ENCODE measurements at places on chromosomes 7 and 10.
A peak's percentile ranks its signal among the peaks of the same experiment; 100 is the strongest.

- DNase-seq = no peak
These were observed 966.0 kb downstream of the LRMDA start for GRCh38 chr10:76397181-76398042.

DNA sequence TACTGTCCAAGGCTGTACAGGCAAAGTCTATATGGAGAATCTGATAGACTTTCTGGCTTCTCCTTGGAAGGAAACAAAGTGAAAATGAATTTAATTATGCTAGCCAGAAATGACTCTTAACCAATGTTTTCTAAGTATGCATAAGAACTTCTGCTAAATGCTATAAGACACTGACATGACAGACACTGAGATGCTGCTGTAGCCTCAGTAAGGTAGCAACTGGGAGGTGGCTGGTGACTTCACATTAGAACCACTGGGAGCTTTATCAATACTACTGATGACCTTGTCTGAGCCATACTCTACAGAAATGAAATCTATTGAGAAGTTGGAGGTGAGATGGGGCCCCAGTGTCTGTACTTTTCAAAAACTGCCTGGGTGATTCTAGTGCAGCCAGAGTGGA is 188.6 kb downstream of the ZNF365 start:
- no peak for DNase-seq

DNA sequence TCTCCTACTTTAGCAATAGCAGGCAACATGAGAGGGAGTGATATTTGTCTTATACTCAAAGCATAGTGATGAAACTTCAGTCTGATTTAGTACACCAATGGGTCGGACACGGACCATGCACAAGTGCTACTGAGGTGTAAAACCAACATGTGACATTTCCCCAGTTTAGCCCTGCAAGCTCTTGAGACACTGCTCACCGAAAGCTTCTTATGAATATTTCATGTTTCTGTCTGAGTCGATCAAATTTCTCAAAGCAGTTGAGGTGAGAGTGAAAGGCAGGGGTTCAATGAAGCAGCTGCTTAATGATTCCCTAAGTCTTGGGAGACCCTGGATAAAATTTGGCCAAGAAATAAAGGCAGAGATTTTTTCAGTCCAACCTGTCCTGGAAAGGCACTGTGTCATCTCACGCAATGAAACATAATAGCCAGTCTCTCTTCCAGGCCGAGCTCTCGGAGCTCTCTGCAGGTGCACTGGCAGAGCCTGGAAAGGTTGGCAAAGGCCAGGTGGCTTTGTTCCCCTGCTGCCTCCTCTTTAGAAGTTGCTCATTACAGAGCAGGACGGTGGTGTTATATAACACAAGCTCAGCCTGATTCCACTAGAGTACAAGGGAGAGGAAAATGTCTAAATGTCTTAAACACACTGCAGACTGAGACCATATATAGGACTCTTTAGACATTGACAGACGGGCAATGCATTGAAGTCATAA is 33.9 kb upstream of the XPNPEP1 start:
- DNase-seq = no peak

GRCh38 chr10:79298403-79299244 is 48.6 kb upstream of the PPIF start:
- no peak for DNase-seq

- DNase-seq = no peak
These were observed 323.3 kb downstream of the PHTF2 start for GRCh38 chr7:78121888-78122287.

GRCh38 chr7:155803418-155804376 is 8.6 kb downstream of the SHH start:
- DNase-seq = no peak

DNA sequence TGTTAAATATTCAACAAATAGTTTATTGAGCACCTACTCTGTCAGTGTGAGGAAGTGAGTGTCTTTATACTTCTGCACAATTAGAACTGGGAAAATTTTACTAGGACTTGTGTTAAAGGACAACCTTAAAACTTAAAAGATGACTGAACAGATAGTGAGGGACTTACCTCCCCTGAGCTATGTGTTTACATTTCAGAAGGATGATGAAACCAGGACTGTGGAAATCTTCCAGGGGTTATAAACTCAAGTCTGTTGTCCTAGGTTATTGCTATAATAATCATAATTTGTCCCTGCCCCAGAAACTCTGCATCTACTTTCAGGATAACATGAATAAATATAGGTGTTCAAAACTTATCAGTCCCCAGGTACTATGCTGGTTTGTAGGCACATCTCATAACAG is 261.0 kb upstream of the MKLN1 start:
- no peak for DNase-seq

DNA sequence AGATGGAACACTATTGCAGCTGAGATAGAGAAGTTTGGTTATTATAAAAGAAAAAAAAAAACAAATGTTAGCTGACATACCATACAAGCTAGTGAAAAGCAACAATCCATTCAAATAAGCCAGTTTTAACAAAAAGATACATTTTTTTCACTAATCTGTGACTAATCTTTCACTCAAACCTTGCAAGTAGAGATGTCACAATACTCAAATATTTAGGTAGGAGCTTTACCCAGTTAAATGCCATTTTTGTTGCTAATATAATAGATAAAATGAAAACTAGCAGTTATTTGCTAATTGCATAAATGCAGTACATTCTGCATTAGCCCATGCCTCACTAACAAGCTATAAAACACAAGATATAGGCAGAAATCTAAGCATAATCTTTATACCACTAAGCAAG is 123.6 kb downstream of the BTAF1 start:
- no peak for DNase-seq

GRCh38 chr7:40726559-40726958 is 591.8 kb downstream of the SUGCT start:
- DNase-seq = no peak

GRCh38 chr7:81641873-81642272 is 128.0 kb downstream of the HGF start:
- DNase-seq = no peak

DNA sequence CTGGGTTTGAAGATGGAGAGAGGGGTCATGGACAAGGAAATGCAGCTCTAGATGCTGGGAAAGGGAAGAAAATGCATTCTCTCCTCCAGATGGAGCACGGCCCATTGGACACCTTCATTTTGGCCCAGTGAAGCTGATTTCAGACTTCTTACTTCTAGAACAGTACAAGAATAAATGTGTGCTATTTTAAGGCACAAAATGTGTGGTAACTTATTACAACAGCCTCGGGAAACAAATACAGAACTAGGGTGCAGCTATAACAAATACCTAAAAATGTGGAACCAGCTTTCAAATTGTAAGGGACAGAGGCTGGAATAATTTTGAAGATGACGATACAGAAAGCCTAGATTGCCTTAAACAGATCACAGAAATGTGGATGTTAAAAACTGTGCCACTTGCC is 54.1 kb downstream of the CYTH3 start:
- no peak for DNase-seq

- DNase-seq = no peak
These were observed 65.9 kb downstream of the ZNF467 start for GRCh38 chr7:149707448-149707886.

DNA sequence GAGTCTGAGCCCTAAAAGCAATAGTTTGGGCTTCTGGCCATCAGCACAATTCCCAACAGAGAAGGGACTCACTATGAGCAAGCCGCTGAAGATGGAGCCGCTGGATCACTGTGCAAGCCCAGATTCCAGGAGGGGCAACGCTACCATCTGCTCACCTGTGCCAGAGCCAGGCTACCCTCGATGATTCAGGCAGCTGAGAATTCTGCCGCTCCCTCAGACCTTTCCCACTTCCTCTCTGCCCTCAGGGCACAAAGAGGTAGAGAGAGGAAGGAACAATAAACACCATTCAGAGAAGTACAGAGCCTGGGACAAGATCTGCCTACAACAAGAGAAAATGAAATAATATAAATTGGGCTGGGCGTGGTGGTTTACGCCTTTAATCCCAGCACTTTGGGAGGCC is 98.1 kb downstream of the MYOF start:
- no peak for DNase-seq

GRCh38 chr10:98957801-98958200 is 277.9 kb downstream of the HPSE2 start:
- DNase-seq = no peak

- no peak for DNase-seq
These were observed 187.6 kb upstream of the ITGB1 start for GRCh38 chr10:33145451-33146188.

- DNase-seq = no peak
These were observed 27.7 kb upstream of the BET1 start for GRCh38 chr7:94031865-94032264.

- DNase-seq = no peak
These were observed 58.5 kb downstream of the NKX6-2 start for GRCh38 chr10:132727411-132727810.

GRCh38 chr7:37833107-37833817 is 15.1 kb upstream of the NME8 start:
- DNase-seq = no peak

DNA sequence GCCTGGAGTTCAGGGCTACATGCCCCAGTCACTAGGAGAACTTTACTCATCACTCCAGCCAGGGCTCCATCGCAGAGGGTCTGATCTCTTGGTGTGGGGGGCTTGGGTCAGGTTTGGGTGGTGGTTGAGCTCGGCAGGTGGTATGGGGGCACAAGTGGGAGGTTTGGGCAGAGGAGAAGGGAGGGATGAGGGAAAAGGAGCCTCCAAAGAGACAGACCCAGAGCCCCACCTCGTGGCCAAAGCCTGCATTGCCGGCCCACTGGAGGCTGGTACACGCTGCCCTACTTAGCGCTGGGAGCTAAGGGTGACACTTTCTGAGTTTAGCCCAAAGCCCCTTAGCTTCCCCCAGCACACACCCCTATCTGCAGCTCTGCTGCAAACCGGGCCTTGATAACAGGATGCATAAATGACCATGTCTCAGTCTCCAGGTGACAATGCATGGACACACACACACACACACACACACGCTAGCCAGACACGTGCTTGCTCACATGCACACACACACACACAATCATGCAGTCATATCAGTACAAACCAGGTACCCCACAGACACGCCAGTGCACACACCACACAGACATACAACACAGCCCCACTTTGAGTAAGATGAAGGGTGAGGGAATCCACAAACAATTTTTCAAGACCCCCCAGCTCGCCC is 14.7 kb downstream of the LZTS2 start:
- DNase-seq = peak; percentile 69

DNA sequence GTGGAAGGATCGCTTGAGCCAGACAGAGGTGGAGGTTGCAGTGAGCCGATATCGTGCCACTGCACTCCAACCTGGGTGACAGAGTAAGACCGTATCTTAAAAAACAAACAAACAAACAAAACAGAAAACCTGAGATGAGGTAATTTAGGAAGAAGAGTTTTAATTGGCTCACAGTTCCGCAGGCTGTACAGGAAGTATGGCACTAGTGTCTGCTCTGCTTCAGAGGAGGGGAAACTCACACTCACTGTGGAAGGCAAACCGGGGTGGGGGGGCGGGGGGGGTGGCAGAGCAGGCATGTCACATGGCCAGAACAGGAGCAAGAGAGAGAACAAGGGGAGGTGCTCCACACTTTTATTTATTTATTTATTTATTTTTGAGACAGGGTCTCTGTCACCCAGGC is 5.1 kb downstream of the UBE2D4 start:
- no peak for DNase-seq

- DNase-seq = no peak
These were observed 813.3 kb upstream of the C7orf33 start for GRCh38 chr7:147777309-147777708.

DNA sequence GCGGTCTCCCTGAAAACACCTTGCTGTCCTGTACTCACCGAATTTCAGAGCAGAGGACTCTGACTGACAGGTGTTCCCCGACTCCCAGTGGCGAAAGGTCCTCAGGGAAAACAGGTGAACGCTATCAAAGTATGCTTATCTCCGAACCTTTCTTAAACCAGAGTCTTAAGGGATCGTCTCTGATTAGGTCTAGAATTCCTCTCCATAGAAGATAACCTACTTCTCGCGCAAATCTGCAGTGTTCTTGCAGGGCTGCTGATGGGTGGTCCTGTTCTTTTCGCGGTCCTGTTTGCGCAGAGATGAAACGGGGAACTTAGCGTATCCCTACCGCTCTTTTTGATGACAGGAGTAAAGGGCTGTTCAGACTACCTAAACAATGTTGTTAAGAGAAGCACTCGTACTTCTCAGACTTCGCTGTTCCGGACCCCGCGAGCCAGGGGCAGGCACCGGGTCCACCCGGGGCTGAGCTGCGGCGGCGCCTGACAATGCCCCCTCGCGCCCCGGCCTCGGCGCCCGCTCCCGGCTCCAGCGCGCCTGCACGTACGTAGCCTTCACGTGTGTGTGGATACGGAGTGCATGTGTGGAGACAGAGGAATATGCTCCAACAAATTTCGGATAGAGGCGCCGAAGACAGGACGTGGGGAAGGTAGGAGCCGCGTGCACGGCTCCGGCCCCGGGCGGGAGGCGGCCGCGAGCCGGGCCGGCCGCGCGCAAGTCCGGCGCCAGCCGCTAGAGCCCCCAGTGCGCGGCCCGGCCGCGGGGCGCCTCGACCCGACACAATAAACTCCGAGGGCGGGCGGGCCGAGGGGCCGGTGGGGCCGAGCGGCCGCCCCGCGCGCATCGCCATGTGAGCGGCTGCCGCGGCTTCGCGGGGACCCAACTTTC is 766 bp upstream of the ZMYND11 start:
- DNase-seq = no peak

DNA sequence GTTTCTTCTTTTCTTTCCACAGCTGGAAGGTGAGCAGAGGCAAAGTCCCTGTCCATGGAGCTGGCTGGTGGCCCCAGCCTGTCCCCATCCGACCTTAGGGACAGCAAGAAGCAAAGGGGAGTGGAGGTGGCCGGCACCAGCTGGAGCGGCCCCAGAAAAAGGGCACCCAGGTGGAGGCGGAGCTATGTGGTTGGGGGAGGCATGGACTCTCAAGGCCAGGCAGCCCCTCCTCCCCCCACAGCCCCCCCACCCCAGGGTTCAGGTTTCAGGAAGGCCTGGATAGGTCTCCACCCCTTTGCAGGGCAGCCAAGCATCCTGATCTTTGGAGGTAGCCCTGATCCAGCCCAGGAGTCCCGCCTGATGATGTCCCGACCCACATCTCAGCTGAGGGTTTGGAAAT is at the start of gene SSC4D:
Gene SSC4D, minus strand, starts transcription at position 161 of the 400 bp plus-strand sequence. CDS start 5,258 bp downstream, outside the sequence.
- no peak for DNase-seq

- no peak for DNase-seq
These were observed 64.7 kb upstream of the SEM1 start for GRCh38 chr7:96774358-96774757.

DNA sequence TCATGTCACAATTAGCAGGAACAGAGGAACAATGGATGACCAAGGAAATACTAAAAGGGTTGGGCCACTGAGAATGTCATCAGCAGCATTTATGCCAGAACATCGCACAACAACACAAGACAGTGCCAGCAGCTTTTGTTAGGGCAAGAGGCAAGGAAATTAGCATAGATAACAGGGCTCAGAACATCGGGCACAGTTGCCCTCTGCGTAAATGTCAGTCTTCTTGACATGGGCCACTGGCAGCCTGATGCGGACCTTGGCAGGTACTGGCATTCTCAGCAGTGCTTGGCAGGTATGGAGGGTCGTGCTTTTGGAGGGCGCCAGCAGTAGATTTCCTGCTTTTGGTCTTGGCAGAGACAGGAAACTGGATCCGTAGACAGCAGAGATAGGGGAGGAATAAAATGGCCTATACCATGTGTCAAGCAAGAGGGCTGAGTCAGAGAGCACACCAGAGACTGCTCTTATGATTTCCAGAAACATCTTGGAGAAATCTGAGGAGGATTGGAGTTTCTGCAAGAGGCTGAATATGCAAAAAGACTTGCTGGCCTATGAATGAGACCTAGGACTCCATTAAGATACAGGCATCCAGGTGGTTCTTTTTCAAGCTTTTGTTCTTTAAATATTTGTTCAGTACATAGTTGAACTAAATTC is 371.5 kb upstream of the MTPN start:
- DNase-seq = no peak

- DNase-seq = no peak
These were observed 256.7 kb downstream of the KLF6 start for GRCh38 chr10:3528271-3528670.

GRCh38 chr7:48455363-48455762 is 284.1 kb downstream of the ABCA13 start:
- no peak for DNase-seq
